ENCODE measurements at places on chromosomes 7 and 10.

DNA sequence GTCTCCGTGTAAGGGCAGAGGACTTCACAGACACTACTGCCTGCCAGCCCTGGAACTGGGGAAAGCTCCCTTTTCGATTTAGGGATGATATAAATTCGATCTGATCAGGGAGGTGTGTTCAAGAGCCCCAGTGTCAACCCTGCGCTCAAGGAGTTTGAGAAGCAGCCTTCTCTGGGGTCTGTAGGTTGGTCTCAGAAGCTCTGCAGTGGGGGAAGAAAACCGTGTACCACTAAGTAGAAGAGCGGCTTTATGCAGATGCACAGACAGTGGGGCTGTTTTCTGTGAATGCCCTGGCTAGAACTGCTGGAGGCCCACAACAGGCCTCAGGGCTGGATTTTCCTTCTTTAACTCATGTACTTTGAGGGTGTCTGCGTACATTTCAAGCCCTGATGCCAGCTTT, 6.3 kb upstream of the TBX20 start:
- no peak for DNase-seq

GRCh38 chr10:78869508-78870454, 199.0 kb upstream of the ZMIZ1 start:
- no peak for DNase-seq

DNA sequence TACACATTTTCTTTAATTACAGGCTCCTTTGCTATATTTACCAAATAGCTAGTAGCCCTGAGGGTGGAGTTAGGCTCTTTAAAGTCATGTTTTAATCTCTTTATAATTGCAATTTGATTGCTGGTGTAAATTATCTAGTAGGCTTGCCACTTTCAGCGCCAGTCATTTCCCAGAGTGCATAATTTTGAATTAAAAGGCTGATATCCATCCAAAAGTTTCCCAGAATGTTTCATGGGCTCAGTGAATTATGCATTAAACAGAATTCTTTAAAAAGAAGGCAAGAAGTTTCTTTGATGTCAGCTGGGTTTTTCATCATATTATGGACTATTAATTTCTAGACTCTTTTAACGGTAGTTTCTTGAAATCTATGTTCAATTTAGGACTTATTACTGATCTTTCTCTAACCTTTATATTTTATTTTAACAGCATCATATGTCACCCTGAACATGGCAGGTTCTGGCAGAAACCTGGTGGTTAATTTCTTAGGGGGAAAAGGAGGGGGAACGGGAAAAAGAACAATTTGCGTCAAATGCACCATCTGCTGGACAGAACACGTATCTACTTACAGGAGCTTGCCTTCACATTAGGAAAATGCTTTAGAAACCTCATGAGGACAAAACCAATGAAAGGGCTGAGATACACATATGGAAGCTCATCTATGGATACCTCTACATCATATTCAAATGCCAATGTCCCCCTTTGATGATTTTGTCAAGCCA, 171.1 kb downstream of the GRM3 start:
- no peak for DNase-seq

DNA sequence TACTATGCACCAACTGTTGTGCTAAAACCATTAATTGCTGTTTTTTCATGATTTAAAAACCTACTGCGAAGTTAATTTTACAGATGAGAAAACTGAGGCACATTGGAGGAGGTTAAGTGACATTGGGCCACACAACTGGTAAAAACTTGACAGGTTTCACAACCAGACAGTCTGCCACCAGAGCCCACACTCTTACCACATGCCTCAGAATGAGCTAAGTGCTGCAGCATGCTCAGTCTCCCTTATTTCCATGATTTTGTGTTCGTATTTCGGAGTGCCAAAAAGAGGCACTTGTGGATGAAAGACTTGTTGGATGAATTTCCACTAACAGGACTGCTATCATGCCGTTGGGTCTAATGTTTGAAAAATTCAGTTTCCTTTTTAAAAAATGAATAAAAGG, 77.4 kb downstream of the PCLO start:
- no peak for DNase-seq
